PC-3 (cell line): ENCODE measurements at places on chromosomes 4 and X. TPM values are rescaled to one million over a fixed set of nuclear protein-coding genes. Genes with fewer than 3 reads are reported as not detected.

DNA sequence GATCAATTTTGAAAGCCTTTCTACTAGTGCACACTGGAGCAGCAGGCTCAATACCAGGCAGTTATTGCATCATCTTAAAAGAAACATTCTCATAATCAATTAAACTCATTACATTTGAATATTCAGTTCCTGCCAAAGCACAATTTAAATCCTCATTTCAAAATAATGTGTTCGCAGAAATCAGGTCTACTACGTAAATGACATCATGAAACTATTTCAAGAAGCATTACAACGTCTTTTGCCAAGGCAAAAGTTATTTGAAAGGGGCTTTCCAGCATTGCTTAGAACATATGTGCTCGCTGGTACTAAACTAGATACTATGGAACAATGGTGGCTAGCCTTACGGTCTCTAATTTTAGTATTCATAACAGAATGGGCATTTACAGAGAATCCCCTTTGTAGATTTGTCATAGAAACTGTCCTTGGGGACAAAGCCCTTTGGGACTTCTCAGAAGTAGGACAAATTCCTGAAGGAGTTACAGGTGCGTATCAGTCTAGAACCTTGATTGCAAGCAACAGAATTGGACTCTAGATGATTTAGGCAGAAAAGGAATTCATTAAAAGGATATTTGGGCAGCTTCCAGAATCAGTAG, 27.6 kb upstream of the HUWE1 start:
- DNase-seq = no peak

DNA sequence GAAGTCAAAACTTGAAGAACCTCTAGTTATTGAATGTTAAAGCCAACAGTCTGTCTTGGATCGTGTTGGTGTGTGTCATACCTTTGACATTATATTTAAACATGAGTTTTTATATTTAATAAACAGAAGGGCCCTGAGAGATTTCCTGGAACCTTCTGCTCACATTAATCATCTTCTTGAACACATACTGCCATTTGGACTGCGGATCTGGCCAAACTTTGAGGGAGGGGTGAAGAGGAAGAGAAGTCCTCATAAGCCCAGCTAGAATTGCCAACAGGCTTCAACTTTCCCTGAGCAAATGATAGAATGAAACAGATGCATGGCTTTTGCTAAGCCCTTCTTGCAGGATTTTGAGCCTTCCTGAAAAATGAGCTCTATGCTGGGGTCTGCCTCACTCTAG, 27.4 kb downstream of the CCKAR start:
- DNase-seq = no peak

Gene CT45A2
- total RNA-seq = not detected in 2 replicates

- DNase-seq = peak; percentile 46
These were observed 1381.5 kb upstream of the ADGRL3 start for GRCh38 chr4:59818656-59819055.

GRCh38 chr4:51999250-51999649, 20.9 kb downstream of the LRRC66 start:
- no peak for DNase-seq

DNA sequence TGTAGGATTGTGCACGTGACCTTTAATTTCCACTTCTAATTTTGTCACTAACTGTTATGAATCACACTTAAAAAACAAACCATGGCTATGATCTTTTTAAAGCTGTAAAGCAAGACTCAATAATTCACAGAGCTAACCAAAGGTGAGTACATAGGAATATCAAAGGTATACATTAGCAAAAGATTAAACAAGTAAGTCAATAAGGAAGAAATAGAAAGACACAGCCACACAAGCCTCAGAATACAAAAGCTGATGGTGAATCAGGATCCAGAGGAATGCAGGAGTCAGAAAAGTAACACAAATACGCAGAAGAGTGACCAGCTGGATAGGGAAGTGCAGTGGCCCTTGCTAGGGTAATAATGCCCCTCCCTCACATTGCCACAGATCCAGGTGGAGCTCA, 943.6 kb downstream of the DMD start:
- DNase-seq = no peak

Gene UCP1
- not detected in 2 replicates for total RNA-seq

DNA sequence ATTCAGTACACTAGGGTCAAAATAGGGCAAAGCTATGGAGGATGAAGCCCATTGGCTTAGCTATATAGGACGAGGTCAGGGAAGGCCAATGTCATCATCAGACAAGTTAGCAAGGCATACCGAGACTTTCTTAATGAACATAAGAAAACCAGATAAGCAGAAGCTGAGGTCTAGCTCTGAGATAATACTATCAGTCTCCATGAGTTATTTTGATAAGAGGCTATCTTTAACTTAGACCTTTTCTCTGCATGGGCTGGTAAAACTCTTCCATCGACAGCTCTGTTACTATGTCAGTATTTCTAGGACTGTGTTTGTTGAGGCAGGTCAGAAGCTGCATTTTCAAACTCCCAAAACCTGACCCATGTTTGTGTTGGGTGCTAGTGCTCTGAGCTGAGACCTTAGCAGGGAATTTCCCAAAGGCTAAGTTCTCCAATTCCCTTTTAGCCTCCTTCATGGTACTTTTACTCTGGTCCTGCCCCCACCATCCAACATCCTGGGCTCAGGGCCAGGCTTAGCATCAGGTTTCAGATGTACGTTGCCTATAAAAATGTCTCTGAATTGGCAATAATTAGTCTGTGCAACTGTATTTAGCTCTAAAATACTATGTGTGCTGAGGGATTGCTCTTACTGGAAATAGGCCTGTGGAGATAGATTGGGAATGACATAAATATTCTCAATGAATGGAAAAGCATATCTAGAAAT, 29.3 kb upstream of the LRAT start:
- DNase-seq = peak; percentile 40

GRCh38 chr4:110211007-110211769, 12.8 kb upstream of the ELOVL6 start:
- DNase-seq = peak; percentile 51

DNA sequence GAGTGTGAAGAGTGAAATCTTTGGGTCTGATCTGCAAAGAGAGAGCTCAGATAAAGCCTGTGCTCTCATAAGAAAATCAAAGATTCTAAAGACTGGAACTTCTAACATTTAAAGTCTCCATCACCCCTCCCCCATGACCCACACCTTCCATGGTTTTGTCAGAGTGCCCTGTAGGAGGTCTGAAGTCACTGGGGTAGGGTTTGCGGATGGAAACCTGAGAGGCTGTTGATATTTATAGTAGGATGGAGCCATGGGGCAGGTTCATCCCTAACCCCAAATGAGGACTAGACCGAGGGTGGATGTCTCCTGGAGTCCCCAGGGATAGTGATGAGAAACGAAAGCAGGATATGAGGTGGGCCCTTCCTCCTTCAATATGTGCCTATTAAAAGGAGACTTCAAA, 28.4 kb upstream of the NLGN4X start:
- no peak for DNase-seq

Gene TLL1
- 4.8 and 5.0 TPM in 2 replicates for total RNA-seq

- no peak for DNase-seq
These were observed 1.1 kb downstream of the CT47C1 start for GRCh38 chrX:119073911-119074310.

GRCh38 chr4:147754037-147754445, 22.2 kb downstream of the ARHGAP10 start:
- peak; percentile 79 for DNase-seq

GRCh38 chr4:3390288-3390811, 51.4 kb upstream of the HGFAC start:
- no peak for DNase-seq

DNA sequence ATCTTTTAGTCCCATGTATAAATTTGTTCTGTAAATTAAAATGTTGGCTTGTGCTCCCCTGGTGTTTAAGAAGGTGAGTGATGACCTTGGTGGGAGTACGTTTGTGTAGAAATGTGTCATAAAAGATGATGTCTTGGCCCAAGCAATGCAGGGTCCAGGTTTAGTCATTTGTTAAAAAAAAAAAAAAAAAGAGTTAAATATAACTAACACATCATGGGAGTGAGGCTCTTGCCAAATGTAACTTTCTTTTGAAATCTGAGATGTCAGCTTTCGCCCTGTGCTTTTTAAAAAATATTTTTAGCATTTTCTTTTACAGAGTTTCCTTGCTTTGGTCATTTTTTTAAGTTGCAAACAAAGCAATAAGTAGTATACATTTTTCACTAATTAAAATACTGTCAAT, 135.6 kb downstream of the FBXO8 start:
- no peak for DNase-seq

Gene STBD1
- 7.3 and 10.9 TPM in 2 replicates for total RNA-seq

- no peak for DNase-seq
These were observed 119.6 kb downstream of the AFF2 start for GRCh38 chrX:148620023-148620422.

- DNase-seq = no peak
These were observed 584 bp downstream of the TMEM271 start for GRCh38 chr4:575281-576141.

- DNase-seq = no peak
These were observed 14.0 kb upstream of the PHKA2 start for GRCh38 chrX:18997916-18998315.

DNA sequence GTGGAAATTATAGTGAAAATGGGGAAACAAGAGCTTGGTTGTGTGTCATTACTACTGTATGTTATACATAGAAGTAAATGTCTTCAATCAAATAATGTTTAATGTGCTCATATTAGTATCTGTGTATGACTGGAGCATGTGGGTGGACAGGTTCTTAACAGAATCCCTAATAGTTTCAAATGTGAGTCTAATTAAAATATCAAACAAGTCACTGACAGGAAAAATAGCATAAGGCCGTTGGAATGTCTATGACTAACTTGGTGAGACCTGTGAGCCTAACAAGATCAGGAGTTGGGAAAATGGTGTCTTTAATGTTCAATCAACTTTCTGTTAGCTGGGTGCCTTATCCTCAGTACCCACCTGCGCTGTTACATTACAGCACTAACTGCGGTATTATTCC, 6.2 kb upstream of the CXCL3 start:
- DNase-seq = peak; percentile 74

DNA sequence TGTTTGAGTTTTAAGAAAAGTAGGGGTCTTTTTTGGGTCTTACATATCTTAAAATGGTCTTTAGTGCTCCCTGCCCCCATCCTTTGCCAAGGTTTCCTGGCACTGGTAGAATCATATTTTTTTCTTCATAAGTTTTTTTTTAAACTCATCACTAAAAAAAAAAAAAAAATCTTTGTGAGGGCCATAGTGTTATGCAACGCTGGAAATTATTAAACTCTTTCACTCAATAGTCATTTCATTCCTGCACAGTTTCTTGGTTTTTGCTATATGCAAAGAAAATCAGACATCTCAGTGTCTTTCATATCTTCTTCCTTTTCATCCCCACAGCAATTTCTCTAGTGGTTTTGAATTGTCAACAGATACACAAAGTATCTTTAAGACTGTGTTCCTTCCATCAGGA, 95.6 kb downstream of the TMA16 start:
- no peak for DNase-seq

Gene CHRNA9
- not detected in 2 replicates for total RNA-seq

DNA sequence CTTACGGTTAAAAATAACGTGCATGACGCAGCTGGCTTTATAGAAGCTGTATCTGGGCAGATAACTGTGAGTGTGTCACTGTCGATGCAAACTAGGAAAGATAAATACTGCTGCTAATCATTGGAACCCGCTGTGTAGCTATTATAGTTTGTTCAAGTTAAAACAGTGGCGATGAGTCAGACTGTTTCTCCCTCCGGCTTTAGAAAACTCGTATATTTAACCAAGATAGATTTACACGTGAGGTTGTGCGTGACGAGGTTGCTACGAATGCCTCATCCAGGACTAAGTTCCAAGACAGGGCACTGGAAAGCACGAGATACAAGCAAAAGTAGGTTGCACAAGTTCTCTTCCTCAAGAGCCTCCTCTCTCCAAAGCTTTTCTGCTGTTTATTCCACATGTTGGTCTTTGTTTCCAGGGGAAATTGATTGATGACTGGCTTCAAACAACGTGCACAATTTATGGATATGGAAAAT, 270.7 kb downstream of the FBXW7 start:
- DNase-seq = peak; percentile 94

- DNase-seq = peak; percentile 67
These were observed 2.4 kb upstream of the RAB40AL start for GRCh38 chrX:102934624-102935023.

DNA sequence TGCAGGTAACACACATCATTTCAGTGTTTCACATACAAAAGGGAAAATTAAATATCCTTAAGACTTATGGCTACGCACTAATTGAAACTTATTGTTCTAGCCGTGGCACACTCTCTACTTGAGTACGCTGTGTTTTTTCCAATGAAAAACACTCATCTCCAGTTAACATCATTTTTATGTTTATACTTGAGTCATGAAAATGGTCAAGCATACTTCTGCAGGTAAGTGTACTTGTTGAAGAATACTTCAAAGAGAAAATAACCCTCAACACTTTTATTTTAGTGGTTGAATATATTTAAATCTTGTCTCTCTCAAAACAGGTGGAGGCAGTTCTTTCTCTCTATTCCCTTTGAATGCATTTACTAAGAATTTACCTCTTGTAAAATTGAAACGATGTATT, 538.7 kb upstream of the PCDH7 start:
- DNase-seq = no peak

Gene MXRA5
- not detected in 2 replicates for total RNA-seq

GRCh38 chrX:44904542-44905115, 31.6 kb downstream of the KDM6A start:
- DNase-seq = no peak

- no peak for DNase-seq
These were observed 32.6 kb upstream of the TBC1D14 start for GRCh38 chr4:6877067-6877466.
